ENCODE measurements at places on chromosomes 16 and 17. TPM values are rescaled to one million over a fixed set of nuclear protein-coding genes. Genes with fewer than 3 reads are reported as not detected.
A peak's percentile ranks its signal among the peaks of the same experiment; 100 is the strongest.

- peaks cover 20% of the 10 kb centered on the region for H3K4me1 ChIP-seq
- H3K4me3 ChIP-seq: no peak overlapping the region
- DNase-seq: peak; percentile 66
- H3K27ac ChIP-seq: no peak overlapping the region
These were observed 4.0 kb upstream of the LMF1 start for GRCh38 chr16:974611-975261.

- H3K4me1 ChIP-seq: peaks cover 22% of the 10 kb centered on the region
- H3K4me3 ChIP-seq: no peak overlapping the region
- no peaks in the 10 kb centered on the region for H3K27me3 ChIP-seq
- peak; percentile 3 for DNase-seq
These were observed 53.1 kb downstream of the CYB5B start for GRCh38 chr16:69477546-69477945.

GLP2R gene
- not detected for total RNA-seq

DNA sequence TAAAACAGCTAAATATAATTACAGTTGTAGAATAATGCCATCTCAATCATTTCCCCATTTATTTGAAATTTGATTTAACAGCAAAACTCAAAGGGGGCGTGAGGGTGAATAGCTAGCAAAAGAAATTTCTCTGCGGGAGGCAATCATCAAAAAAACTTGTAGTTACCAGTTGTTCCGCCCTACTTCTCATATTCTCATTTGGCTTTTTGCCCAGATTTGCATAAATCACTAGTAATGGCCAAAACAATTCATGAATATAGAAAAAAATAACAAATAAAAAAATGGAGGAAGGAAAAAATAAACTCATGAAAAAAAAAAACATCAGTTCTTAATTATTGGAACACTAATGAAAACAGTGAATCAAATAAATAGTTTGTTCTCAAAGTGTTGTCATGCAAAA lies 722.6 kb upstream of the KIF2B start:
- H3K4me3 ChIP-seq: no peak overlapping the region
- H3K4me1 ChIP-seq: no peaks in the 10 kb centered on the region
- no peak overlapping the region for H3K27ac ChIP-seq
- no peaks in the 10 kb centered on the region for H3K27me3 ChIP-seq
- no peak for DNase-seq

GRCh38 chr16:81482329-81483063 lies 37.9 kb downstream of the CMIP start:
- no peak for DNase-seq
- H3K27me3 ChIP-seq: no peaks in the 10 kb centered on the region
- no peak overlapping the region for H3K4me3 ChIP-seq
- H3K4me1 ChIP-seq: peaks cover 39% of the 10 kb centered on the region
- H3K27ac ChIP-seq: peak overlapping the region; percentile 43

DNA sequence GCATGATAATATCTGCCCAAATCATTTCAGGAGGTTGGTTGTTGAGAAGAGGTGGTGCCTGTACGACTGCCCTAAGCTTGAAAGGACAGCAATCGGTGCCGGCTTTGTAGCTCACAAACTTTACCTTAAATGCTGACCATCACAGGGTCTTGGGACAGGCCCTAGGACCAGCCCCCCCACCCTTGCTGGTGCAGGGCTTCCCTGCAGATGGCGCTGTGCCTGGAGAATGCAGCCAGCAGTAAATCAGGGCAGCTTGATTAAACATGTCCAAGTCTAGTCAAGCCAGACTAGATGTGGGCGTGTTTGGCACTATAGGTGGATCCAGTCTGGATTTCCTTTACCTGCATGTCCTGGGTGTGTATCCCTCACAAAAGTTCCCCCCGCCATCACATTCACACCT lies 135.5 kb upstream of the CRHR1 start:
- no peak for DNase-seq
- H3K4me3 ChIP-seq: no peak overlapping the region
- no peaks in the 10 kb centered on the region for H3K4me1 ChIP-seq
- H3K27me3 ChIP-seq: peaks cover 3% of the 10 kb centered on the region
- H3K27ac ChIP-seq: no peak overlapping the region

ZNF205 gene
- total RNA-seq: 15.0 TPM

TBC1D26 gene
- total RNA-seq: 0.45 TPM

DNA sequence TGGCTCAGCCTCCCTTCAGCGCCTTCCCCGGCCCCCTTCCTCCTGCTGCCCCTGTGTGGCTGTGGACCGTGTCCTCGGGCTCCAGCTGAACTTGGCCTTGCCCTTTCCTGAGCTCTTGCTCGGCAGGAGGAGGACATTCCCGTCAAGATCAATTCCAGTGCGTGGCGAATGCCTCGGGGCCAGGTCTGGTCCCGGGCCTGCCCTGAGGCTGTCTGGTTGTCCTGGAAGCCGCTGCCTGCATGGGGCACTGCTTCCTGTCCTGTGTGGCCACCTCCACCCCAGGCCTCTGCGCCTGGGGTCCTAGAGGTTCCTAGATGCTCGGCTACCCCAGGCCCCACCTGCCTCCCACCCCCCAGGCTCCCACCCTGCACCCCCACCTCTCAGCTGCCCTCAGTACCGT lies 12.8 kb downstream of the BAHCC1 start:
- no peak overlapping the region for H3K4me3 ChIP-seq
- no peaks in the 10 kb centered on the region for H3K27me3 ChIP-seq
- H3K4me1 ChIP-seq: peaks cover 31% of the 10 kb centered on the region
- no peaks in the 10 kb centered on the region for H3K36me3 ChIP-seq
- no peak for DNase-seq
